ENCODE measurements at places on chromosomes 1 and 21.

- DNase-seq: peak; percentile 64
These were observed 179.0 kb downstream of the PTPRU start for GRCh38 chr1:29415156-29415830.

GRCh38 chr1:93690921-93691789 is 9.5 kb upstream of the BCAR3 start:
- peak; percentile 78 for DNase-seq

GRCh38 chr21:42471206-42471605 is 24.8 kb downstream of the RSPH1 start:
- no peak for DNase-seq

DNA sequence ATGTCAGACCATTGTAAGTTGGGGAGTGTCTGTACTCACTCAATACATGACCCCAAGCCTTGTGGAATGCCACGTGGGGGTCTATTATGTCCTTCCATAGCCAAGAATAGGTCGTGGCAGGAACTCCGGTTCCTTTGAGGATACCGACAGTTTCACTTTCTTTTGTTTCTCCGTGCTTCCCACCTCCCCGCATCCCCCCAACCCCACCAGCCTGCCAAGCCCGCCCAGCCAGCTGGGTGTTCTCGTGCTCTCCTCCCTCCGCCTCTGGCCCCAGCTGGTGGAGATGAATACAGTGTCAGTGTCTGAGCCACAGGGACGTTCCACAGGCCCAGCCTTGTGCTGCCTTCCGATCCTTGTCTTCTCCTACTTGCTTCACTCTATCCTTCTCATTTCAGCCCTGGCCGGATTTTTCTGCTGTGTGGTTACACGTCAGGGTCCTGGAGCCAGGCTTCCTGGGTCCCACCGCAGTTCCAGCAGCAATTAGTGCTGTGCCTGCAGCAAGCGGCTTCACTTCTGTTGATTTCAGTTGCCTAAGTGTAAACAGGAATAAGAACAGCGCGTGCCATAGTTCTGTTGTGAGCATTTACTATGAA is 4.1 kb upstream of the AGTRAP start:
- DNase-seq: peak; percentile 74

DNA sequence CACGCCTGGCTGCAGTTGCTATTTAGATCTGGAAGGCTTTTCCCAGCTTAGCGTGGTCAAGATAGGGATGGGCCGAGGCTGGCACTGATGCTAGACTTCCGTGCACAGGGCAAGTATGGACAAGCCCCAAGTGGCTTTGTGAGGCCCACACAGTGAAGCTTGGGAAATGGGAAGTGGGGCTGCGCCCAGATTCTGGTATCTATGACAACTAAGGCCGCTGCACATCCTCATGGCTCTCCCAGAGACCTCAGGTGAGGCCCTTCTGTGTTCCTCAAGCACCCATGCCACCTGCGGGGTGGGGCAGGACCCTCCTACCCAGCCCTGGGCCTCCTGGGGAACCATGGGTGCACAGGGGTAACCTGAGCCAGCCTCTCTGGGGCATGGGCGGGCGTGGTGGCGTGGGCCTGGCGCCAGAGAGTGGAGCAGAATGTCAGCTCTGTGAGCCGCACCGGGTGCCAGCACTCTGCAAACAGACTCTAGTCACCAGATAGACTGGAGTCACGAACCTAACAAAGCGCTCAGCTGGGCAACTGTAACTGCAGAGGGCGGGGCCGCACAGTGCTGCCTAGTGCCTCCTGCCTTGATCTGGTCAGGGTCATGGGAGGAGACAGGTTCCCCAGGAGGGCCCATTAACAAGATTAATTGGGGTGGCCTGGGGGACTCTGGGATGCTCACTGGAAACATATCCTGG is 46.4 kb downstream of the ELF3 start:
- DNase-seq: peak; percentile 79

GRCh38 chr1:76901158-76901767 is 34.0 kb downstream of the ST6GALNAC5 start:
- peak; percentile 73 for DNase-seq

GRCh38 chr1:37795340-37796125 is 1.9 kb downstream of the MANEAL start:
- peak; percentile 87 for DNase-seq

DNA sequence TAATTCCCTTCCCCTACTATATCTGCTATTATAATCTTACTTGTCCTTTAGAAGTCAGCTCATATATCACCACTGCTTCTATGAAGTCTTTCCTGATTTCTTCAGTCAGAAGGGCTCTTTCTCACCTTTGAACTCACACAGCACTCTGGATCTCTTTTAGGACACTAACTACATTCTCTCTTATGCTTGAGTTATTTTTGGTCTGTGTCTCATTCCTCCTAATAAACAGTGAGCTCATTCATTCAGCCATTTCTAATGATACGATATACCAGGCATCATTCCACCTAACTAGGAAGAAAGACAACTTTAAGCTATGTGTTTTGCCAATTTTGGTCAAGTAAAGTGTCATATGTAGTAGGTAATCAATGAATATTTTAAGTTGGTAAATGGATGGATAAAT is 1.2 kb upstream of the STYXL2 start:
- no peak for DNase-seq

DNA sequence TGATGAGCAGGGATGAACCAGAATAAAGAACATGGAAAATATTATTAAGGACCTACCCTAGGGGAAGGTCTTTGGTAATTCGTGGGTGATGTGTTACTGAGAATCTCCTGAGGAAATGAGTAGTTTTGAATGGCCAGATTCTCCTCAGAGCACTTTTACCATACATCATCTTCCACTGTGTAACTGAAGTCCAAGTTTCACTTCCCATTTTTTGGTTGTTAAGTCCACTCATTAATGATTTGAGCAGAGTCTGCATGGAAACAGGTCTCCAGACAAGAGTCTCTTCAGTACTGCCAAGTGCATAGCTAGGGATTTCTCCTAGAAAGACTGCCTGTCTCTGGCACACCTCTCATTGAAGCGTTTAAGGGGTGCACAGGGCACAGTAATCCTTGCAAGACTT is 48.7 kb upstream of the PCP4 start:
- DNase-seq: no peak

GRCh38 chr21:10425856-10426255 is 95.5 kb upstream of the TPTE start:
- DNase-seq: no peak

- no peak for DNase-seq
These were observed 16.3 kb downstream of the CAPZB start for GRCh38 chr1:19469004-19469403.

GRCh38 chr1:223189903-223190724 is 47.1 kb upstream of the TLR5 start:
- peak; percentile 43 for DNase-seq

DNA sequence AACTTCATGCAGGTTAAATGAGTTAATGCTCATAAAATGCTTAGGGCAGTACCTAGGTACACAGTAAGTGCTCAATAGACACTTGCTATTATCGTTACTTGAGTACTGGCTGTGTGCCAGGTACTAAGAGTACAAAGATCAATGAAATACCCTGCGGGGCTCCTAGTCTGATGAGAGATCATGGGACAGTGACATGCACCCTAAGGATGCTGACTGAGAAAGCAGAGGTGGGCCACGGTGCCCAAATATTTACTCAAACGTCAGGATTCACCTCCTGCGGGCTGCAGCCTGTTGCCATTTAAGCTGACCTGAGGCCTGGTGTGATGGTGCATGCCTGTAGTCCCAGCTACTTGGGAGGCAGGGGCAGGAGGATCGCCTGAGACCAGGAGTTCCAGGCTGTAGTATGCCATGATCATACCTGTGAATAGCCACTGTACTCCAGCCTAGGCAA is 19.8 kb upstream of the LUZP1 start:
- DNase-seq: no peak

GRCh38 chr1:184287001-184287400 is 99.8 kb upstream of the C1orf21 start:
- no peak for DNase-seq

DNA sequence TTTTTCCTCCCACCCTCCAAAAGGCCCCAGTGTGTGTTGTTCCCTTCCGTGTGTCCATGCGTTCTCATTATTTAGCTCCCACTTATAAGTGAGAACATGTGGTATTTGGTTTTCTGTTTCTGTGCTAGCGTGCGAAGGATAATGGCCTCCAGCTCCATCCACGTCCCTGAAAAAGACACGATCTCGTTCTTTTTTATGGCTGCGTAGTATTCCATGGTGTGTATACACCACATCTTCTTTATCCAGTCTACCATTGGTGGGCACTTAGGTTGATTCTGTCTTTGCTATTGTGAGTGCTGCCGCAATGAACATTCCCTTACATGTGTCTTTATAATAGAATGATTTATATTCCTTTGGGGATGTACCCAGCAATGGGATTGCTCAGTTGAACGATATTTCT is 177.8 kb downstream of the ETS2 start:
- DNase-seq: no peak

DNA sequence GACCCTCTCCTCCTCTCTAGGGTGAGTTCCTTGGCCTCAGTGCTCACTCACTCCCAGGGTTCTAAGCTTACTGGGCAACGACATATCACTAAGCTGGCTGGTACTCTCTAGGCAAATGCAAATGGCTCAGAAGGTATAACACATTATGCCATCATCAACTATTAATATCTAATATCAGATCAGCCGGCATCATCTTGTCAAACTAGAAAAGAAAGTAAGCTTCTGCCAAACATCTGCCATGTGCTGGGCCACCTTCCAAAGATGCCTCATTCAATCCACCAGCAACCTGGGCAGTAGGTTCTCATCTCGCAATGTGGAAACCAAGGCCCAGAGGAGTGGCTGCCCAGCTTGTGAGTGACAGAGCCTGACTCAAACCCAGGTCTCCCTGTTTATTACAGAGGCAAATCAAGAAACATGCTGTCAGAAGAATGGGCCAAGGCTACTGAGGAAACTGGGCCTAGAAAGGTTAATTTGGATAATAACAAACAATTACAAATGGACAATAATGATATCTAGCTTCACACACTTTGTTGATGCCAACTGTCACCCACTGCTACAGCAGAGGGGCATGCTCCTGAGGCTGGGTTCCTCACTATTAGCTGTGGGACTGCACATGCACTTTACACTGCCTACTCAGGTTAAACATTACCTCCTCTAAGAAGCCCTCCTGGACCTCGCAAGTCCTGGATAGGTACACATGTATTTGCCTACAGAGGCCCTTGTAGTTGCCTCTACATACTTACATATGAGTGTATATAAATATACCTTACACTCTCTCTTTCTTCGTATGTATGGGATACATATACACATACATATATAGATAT is 183.3 kb upstream of the JUN start:
- DNase-seq: no peak

DNA sequence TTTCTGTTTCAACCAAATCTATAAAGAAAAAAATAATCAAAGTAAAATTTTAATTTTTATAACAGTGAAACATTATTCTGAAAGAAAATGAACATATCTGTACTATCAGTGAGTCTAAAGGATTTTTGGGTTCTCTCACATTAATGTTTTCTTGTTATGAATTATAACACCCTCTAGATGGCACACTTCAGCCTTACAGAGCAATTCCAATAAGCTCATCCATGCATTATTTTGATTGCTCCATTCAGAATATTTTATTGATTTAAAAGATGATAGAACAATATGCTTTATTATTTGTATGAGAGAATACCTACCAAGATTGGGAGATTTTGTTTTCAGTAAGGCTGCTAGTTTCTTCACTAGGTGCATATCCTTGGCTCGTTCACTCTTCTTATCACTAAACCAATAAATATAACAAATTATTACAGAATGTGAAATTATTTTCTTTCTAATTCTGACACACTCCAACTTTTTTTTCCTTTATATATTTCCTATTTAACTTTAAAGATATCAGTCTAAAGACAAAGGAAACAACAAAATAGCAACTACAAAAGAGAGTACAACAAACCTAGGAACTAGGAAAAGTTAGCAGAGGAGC is 82.4 kb downstream of the RAB3GAP2 start:
- no peak for DNase-seq

- no peak for DNase-seq
These were observed 535 bp upstream of the DISC1 start for GRCh38 chr1:231625975-231626534.

- peak; percentile 81 for DNase-seq
These were observed at the start of gene CIART for GRCh38 chr1:150281758-150282557. Gene CIART (plus strand): TSS chr1:150282554. CDS start chr1:150283268, 714 bp downstream.

DNA sequence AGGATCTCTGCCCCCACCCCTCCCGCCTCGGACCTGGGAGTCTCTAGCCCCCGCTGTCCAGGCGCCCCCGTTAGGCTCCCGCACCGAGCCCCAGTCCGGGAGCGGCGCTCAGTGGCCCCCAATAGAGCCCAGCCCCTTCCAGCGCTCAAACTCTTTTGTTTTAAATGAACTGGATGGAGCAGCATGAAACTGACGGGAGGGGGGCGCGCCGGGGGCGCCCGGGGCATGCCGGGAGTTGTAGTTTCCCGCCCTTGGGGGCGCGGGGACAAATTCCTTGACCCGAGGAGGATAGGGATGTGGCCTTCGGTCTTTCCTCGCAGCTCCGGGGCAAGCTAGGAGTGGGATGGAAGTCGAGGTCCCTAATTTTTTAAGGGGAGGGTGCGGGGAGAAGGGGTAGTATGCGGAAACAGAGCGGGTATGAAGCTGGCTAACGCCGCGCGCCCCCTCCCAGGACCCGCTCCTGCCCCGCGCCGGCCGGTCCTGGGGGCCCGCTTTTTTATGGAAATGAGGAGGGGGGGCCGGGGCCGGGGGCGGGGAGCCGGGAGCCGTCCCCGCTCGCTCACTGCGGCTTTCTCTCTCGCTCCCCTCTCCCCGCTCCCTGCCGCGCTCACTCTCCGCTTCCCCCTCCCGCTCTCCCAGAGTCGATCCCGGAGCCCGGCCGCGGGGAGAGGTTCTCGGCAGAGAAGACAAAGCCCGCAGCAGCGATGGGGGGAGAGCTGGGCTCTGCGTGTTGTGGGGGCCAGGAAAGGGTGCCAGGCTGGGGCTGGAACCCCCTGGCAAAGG is at the start of gene MEX3A:
TSS of gene MEX3A (minus strand) at position 157 of the 783 bp plus-strand sequence. CDS start 467 bp downstream, outside the sequence.
- DNase-seq: peak; percentile 97

- no peak for DNase-seq
These were observed 17.4 kb downstream of the SFT2D2 start for GRCh38 chr1:168243198-168243597.

- no peak for DNase-seq
These were observed 29.1 kb upstream of the LRRC8C start for GRCh38 chr1:89603651-89604413.

- peak; percentile 16 for DNase-seq
These were observed 39.7 kb downstream of the MRAP start for GRCh38 chr21:32338209-32338921.

GRCh38 chr1:11495579-11495978 is 16.6 kb downstream of the DISP3 start:
- DNase-seq: no peak
